ENCODE measurements at places on chromosomes 11 and 22. TPM values are rescaled to one million over a fixed set of nuclear protein-coding genes. Genes with fewer than 3 reads are reported as not detected.

DNA sequence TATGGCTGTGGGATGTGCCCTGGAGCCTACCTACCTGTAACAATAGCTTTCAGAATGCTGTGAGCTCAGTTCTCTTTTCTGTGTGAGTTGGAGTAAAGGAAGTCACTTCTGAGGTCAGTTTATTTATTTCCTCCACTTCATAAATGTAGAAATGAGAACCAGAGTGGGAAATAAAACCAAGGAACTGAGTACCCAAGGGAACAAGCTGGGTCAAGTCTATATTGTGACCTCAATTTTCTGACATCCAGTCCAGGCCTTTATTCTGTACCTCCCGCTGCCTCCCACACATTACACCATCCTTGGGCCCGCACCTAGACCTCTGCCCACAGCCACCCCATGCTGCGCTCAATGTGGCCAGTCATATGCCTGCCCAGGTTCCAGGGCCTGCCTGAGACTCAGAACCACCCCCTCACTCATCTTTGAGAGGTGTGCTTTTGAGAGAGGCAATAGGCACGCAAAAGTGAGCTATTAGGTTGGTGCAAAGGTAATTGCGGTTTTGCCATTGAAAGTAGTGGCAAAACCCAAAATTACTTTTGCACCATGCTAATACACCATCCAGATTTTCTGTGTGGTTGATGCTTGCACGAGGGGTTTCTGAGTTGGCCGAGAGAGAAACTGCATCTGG lies 9.8 kb downstream of the MS4A6E start:
- no peak for DNase-seq

DNA sequence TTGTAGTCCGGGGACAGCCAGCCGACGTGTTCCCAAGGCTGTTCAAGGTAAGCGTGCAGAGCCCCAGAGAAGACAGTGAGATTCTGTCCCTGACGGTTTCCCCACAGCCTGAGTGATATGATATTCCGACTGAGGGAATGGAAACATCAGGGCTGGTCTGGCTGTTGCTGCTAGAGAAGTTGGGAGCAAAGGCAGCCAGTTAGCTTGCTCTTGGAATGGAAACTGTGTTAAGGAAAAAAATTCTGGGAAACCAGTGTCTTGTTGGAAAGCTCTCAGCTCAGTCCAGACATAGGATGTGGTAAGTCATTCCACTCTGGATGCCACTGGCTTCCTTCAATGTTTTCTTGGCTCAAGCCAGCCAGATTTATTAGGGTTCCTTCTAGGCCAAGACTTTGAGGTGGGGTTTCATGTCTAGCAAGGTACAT lies 8.8 kb downstream of the CRY2 start:
- DNase-seq = peak; percentile 85

DNA sequence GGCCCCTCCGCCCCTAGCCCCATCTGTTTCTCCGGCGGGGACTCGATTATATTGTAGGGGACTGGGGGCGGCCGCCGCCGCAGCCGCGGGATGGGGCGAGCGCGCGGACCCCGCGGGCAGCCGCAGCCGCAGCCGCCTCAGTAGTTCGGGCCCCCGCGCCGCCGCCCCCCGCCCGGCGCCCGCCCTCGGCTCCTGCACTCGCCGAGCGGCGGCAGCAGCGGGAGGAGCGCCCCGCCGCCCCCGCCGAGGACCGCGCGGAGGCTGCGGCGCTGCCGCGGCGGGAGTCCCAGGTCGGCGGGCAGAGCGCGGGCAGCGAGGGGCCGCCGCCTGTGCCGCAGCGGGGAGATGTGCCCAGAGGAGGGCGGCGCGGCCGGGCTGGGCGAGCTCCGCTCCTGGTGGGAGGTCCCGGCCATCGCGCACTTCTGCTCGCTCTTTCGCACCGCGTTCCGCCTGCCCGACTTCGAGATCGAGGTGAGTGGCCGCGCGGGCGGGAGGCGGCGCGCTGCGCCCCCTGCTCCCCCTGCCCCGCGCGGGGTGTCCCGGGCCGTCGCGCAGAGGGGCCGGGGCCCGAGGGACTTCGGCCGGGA lies at the start of gene CECR2:
CECR2 (plus strand) TSS at position 22 of the 587 bp plus-strand sequence; CDS start at position 346, 324 bp downstream.
- DNase-seq = peak; percentile 48

GRCh38 chr22:47175151-47176025 lies 412.9 kb downstream of the TBC1D22A start:
- DNase-seq = peak; percentile 93

- no peak for DNase-seq
Measured at GRCh38 chr11:101053492-101053891, 76.1 kb downstream of the PGR start.

OR56A1 gene
- not detected for total RNA-seq

DNA sequence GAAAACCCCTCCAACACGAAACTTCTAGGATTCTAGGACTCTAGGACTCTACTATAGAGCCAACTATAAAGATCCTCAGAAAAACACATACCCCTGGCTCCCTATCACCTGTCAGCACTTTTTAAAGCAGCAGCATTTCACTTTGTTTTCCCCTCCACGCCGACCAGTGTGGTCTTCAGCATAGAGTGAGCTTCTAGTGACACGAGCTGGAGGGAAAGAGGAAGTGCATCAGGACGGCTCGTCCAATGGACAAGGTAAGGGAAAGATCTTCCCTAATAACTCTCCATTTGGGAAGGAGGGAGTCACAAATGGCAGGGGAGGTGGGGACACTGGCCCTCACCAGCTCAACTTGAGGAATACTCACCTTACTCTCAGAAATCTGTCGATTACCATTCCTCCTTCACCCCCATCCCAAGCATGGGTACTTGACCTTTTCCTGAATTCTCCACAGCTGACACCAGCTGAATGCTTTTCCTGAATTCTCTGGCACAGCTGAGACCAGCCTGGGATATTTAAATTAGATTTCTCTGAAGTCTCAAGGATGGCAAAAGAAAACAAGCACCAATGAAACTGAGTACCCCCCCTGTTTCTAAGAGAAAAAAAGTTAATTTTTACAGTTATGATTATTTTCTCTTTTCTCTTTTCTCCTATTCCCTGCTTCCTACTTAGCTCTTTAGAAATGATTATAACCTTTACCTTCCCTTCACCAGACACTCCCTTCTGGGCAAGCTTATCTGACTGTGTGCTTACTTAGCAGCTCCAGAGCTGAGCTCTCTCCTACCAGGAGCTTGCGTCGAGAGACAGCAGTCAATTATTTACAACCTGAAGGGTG lies 33.3 kb upstream of the NNMT start:
- DNase-seq = peak; percentile 69

MUC5AC gene
- not detected for total RNA-seq

DNA sequence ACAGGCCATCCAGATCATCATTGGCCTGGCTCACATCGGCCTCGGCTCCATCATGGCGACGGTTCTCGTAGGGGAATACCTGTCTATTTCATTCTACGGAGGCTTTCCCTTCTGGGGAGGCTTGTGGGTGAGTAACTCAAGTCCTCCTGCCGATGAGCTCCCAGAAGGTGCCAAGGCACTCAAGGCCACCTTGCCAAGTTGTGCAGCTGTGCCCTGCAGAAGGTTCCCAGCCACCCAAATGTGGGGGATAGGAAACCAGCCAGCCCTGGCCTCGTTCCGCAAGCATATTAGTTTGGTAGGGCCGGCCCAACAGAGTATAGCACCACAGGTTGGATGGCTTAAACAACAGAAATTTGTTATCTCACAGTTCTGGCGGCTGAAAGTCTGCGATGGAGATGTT lies 4.0 kb downstream of the MS4A8 start:
- no peak for DNase-seq

Data from fibroblast of lung (primary cell).